ENCODE measurements at places on chromosomes 4 and X.
A peak's percentile ranks its signal among the peaks of the same experiment; 100 is the strongest.

- DNase-seq = peak; percentile 24
Measured at GRCh38 chrX:46777971-46778810, 19.3 kb upstream of the SLC9A7 start.

GRCh38 chrX:130715299-130715698 lies 187.7 kb downstream of the ENOX2 start:
- peak; percentile 3 for DNase-seq

GRCh38 chr4:139144161-139144859 lies 32.7 kb downstream of the ELF2 start:
- DNase-seq = peak; percentile 57

GRCh38 chrX:117936118-117936517 lies 180.5 kb downstream of the KLHL13 start:
- no peak for DNase-seq

GRCh38 chr4:1039493-1040343 lies 28.3 kb downstream of the FGFRL1 start:
- no peak for DNase-seq

DNA sequence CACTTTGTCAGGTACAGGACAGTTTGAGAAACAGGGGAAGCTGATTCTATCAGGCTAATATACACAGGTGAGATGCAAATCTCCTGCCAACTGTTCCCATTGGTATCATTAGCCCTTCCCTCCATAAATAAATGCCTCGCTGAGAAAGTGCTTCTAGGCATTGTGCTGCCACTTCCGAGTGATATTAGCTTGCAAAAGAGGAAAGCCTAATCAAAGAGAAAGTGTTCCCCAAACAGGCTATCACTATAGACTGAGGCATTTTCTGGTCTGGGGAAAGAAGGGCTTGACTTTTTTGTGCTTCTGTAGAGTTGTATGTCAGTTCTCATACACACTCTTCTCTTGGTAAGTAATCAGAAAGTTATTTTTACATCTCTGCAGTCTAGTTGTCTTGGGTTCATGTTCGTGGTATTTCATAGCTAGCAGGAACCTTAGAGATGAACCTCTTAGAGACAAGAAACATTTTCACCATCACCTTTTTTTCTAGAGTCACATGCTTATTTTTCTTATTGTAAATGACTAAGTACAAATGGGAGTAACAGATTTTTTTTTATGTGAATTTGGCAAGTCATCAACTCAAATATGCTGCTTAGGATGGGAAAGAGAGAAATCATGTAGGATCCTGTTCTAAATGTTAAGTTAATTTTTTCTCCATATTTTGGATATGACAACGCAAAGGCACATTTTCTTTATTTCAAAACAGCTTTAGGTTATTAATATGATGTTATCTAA lies 1009.8 kb downstream of the ADGRL3 start:
- DNase-seq = no peak

- no peak for DNase-seq
Measured at GRCh38 chrX:10926891-10927290, 184.2 kb upstream of the HCCS start.

- no peak for DNase-seq
Measured at GRCh38 chr4:90189178-90189577, 62.0 kb downstream of the CCSER1 start.

DNA sequence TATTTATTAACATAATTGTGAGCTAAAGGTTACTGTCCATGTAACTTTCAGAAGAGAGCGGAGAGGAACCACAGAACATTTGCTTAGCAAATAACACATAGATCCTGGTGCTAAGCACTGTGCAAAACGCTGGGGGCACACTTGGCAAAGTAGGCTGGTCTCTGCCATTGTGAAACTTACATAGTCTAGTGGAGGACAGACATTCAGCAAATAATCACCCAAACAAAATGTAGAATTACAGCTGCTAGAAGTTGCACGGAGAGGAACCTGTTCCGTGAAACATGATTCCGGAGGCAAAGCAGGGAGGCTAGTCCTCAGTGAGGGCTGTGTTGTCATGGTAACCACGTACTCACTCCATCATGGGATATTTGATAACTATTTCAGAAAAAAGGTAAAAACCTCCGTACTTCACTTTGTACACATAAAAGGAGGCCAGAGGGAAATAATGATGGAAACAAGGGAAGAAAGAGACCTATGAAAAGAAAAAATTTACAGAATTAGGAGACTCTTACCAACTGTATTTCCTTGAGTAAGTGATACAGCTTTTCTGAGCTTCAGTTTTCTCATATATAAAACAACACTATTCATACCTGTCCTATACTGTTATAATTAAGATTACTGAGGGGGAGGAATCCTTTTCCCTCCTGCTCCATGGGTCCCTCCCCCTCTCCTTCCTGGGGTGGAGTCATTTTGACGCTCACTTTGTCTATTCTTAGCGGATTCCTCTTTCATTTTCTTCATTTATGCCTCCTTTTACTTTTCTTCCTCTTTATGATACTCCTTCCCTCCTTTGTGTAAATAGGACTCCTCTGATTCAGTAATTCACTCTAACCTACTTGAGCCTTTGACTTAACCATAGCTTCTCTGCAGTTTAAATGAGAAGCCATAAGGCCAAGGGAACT lies 825 bp upstream of the RASGEF1B start:
- DNase-seq = peak; percentile 8

DNA sequence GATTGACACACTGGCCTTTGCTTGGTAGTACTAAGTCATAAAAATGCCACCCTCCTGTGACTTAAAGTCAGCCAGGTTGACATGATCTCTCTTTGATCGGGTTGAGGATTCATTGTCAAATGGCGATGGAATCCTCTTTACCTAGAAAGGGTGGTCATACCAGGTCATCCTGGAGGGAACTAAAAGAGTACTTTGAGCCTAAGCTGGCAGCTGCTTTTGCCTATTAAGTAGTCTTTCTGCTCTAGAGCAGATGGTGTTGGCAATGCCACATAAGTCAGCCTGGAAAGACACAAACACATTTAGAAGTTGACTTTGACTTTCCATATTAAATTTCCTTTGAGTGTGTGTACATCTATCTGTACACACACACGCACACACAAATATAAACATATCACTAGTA lies 39.2 kb upstream of the C4orf54 start:
- no peak for DNase-seq

- DNase-seq = no peak
Measured at GRCh38 chrX:150944233-150944632, 38.9 kb upstream of the HMGB3 start.

- no peak for DNase-seq
Measured at GRCh38 chrX:129813662-129814368, 29.9 kb downstream of the ZDHHC9 start.

DNA sequence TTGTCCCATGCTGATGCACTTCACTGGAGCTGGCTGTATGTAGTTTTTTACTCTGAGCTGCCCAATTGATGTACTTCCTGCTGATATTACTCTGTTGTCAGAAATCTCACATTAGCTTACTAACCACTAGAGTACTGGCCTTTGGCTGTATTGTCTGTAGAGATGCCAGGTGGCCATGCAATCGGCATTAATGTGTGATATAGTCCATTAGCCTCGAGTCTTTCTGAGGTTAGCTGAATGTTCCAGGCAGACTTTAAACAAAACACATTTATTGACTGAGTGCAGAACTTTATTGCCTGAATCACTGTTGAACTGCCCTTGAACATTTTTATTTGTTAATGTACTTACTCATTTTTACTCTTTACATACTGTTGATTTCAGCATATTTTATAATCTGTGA lies 335.2 kb downstream of the PCDH10 start:
- DNase-seq = no peak

GRCh38 chr4:62018537-62018936 lies 818.4 kb downstream of the ADGRL3 start:
- no peak for DNase-seq

DNA sequence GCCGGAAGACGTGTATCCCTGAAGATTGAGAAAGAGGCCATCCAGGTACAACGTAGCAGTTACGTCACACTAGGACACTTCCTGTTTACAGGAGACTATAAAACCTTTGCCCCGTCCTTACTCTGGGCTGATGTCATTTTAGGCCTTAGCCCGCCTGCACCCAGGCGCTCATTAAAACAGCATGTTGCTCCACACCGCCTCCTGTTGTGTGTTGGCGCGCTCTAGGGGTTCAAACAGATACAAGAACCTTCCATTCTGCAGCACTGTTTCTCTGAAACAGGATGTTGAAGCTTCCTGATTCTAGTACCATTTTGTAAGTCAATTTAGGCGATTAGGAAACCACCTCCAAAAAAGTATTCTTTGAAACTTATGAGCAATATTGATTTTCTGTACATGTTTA lies 722.1 kb downstream of the PCDH7 start:
- DNase-seq = no peak

- no peak for DNase-seq
Measured at GRCh38 chr4:84403656-84404055, 95.4 kb downstream of the NKX6-1 start.

GRCh38 chr4:56149591-56149990 lies 200.8 kb downstream of the CEP135 start:
- no peak for DNase-seq

DNA sequence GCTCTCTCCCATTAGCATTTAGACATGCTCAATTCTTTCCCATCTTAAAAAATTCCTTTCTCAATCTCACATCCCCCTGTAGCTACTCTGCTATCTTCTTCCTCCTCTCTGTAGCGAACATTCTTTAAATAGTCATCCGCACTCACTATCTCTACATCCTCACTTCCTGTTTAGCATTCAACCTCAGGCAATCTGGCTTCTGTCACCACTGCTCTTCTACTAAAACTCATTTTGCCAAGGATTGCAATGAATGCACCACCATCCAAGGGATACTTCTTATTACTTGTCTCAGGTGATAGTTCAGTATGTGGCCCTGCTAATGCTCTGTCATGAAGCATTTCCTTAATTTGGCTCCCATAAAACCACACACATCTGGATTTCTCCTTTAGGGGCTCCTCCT lies 10.9 kb upstream of the TET2 start:
- no peak for DNase-seq

- DNase-seq = no peak
Measured at GRCh38 chr4:1044469-1045192, 33.2 kb downstream of the FGFRL1 start.

GRCh38 chrX:110294087-110294486 lies 23.8 kb downstream of the AMMECR1 start:
- DNase-seq = no peak

GRCh38 chr4:6445403-6446129 lies 26.8 kb downstream of the PPP2R2C start:
- DNase-seq = no peak

- DNase-seq = no peak
Measured at GRCh38 chrX:77742788-77743476, 43.1 kb downstream of the ATRX start.

DNA sequence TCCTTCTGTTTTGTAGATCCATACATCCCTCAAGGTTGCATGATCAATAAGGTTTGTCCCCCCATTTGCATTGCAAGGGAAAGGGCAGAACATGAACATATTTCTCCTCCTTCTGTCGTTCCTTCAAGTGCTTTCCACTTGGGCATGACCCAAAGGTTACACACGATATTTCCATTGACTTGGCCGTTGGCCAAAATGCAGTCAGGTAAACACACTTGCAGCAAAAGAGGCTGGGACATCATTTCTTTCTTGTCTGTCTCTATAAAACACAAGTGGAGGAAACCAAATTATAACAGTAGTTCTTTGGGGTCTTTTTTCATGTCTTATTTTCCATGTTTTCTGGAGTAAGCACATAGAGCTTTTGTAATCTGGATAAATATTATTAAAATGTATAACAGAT lies 156.1 kb downstream of the FRAS1 start:
- no peak for DNase-seq

DNA sequence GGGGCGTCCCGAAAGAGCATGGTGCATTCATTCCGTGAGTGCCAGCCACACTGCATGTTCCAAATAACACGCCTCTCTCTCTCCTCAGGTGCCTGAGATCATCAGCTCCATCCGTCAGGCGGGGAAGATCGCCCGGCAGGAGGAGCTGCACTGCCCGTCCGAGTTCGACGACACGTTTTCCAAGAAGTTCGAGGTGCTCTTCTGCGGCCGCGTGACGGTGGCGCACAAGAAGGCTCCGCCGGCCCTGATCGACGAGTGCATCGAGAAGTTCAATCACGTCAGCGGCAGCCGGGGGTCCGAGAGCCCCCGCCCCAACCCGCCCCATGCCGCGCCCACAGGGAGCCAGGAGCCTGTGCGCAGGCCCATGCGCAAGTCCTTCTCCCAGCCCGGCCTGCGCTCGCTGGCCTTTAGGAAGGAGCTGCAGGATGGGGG lies 54.2 kb downstream of the PTTG2 start:
- no peak for DNase-seq

- no peak for DNase-seq
Measured at GRCh38 chr4:8192748-8193738, 6.0 kb upstream of the SH3TC1 start.

DNA sequence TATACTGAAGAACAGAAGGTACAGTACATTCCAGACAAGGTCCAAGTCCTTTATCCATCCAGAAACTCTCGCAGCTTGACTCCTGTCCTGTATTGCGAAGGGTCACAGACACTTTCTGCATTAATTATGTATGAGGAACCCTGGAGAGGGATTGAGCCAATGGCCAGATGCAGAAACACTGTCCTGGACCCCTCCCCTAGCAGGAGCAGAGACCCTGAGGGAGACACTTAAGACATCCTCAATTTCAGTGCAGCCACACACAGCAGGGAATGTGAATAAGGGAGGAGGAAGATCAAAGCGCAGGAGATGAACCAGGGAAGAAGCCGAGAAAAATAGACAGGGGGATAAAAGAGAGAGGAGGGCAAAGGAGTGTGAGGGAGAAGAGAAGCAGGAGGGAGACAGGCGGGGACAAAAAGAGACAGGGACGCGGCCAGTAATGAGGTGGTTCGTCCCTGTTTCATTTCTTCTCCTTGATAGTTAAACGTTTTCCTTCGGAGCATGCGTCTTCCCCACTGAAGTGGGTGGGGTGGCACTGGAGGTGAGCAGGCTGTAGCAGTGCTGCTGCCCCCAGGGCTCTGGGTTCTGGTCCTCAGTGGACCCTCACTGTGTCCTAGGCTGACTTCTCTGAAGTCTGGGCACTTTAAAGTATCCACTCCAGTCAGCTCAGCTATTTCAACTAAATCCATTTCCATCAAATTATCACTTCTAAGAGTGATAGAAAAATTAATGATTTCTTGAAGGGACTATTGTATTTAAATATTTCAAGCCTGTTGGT lies 356.4 kb upstream of the NOCT start:
- DNase-seq = no peak

- DNase-seq = no peak
Measured at GRCh38 chrX:20317873-20318272, 51.2 kb upstream of the RPS6KA3 start.

- no peak for DNase-seq
Measured at GRCh38 chrX:127558811-127559210, 493.4 kb downstream of the ACTRT1 start.

- no peak for DNase-seq
Measured at GRCh38 chrX:135287266-135287823, 21.9 kb upstream of the ETDC start.

GRCh38 chr4:80196922-80197573 lies at the start of gene PRDM8:
TSS of gene PRDM8 (plus strand) at chr4:80197503. CDS start at chr4:80200081, 2,578 bp downstream.
- DNase-seq = peak; percentile 81
